Natural killer cell (primary cell): ENCODE measurements at places on chromosomes 3 and 15. TPM values are rescaled to one million over a fixed set of nuclear protein-coding genes. Genes with fewer than 3 reads are reported as not detected.
A peak's percentile ranks its signal among the peaks of the same experiment; 100 is the strongest.

DNA sequence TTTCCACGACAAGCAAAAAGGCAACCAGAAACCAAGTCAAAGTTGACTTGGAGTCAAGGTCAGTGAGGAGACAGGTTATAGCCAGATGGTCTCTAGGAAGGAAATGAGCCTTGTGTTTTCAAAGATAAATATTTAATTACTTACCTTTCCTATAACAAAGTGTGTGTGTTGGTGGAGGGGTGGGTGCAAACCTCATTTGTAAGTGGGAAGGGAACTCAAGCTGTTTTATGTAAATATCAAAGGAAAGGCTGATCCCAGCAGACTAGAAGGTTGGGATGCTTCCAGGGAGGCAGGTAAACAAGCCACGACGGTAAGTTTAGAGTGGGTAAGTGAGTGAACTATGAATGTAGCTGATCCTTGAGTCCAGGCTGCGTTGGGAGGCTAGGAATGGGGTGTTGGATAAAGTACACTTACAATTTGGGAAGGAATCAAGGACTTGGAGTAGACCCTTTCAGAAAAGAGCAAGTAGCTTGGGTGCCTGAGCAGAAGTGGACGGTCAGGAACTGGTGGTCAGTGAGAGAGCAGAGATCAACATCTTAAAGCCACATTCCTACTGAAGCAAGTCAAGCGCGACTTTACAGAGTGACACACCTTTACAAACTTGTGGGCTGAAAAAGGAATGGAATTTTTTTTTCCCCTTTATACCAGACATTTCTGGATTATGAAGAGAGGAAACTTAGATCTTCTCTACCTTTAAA is 82.0 kb upstream of the TBL1XR1 start:
- no peaks in the 10 kb centered on the region for H3K27me3 ChIP-seq
- H3K4me3 ChIP-seq, result no peak overlapping the region
- no peak overlapping the region for H3K27ac ChIP-seq
- DNase-seq, result no peak

DNA sequence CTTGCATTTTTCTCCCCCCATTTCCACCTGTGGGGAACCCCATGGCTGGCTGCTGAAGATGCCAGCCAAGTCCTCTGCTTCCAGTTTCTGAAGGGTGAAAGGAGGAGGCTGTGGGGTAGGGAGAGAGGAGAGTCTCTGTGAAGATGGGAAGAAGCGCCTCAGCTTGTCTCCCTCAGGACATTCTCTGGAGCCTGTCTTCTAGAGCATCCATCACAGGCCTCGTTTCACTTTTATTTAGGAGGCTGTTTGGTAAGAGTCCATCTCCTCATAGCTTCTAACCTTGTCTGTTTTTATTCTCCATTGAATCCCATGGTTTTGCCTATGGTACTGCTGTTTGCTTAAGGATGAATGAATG is 8.8 kb upstream of the LCTL start:
- H3K36me3 ChIP-seq, result no peaks in the 10 kb centered on the region
- no peak overlapping the region for H3K27ac ChIP-seq
- no peak overlapping the region for H3K4me3 ChIP-seq
- H3K27me3 ChIP-seq, result no peaks in the 10 kb centered on the region

- H3K4me1 ChIP-seq, result no peaks in the 10 kb centered on the region
- no peak overlapping the region for H3K27ac ChIP-seq
- no peaks in the 10 kb centered on the region for H3K36me3 ChIP-seq
- no peak overlapping the region for H3K4me3 ChIP-seq
- DNase-seq, result no peak
- no peaks in the 10 kb centered on the region for H3K27me3 ChIP-seq
These were observed 198.2 kb upstream of the ROBO2 start for GRCh38 chr3:76841747-76842146.

DNA sequence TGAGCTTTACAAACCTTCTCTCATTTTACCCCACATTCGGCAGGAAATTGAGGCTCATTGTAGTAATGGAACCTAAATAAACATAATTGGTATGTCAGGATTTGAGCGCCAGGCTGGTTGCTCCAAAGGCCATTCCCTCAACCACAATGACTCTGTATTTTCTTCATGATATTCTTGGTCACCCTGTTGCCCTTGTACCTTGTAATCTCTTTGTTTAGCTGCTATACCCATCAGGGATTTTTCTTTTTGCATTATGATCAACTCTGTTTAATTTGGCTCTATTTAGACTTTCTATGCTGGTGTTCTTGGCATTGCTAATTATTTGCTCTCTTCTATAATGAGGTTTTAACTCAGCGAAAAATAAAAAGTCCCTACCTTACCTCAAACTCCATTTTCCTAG is 29.8 kb downstream of the DUOX2 start:
- H3K4me3 ChIP-seq, result no peak overlapping the region
- no peaks in the 10 kb centered on the region for H3K36me3 ChIP-seq
- H3K27me3 ChIP-seq, result peaks cover 8% of the 10 kb centered on the region

DNA sequence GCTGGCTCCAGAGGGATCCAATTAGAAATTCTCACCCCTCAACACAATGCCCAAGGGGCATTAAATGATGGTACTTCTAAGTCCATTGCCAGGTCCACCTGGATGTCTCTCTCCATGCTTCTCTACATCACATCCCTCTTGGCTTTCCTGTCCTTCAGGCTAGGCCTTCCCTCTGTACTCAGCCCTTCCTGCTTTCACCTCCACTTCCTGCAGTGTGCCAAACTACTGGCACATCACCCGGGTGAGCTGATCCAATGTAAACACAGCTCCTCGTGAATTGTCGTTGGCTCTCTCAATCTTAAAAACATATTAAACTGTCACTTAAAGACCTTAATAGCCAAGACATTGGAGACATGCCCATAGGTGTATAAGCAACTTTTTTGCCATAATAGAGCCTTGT is 4.0 kb downstream of the LMCD1 start:
- H3K4me1 ChIP-seq, result peaks cover 3% of the 10 kb centered on the region
- H3K4me3 ChIP-seq, result no peak overlapping the region
- no peaks in the 10 kb centered on the region for H3K27me3 ChIP-seq
- no peaks in the 10 kb centered on the region for H3K36me3 ChIP-seq

- peak overlapping the region; percentile 90 for H3K27ac ChIP-seq
- DNase-seq, result peak; percentile 33
- H3K4me3 ChIP-seq, result peak overlapping the region; percentile 80
- H3K4me1 ChIP-seq, result peaks cover 13% of the 10 kb centered on the region
- no peaks in the 10 kb centered on the region for H3K27me3 ChIP-seq
These were observed 828 bp downstream of the U2SURP start for GRCh38 chr3:143002083-143002712.

GRCh38 chr15:37891766-37892368 is 42.6 kb upstream of the TMCO5A start:
- no peaks in the 10 kb centered on the region for H3K36me3 ChIP-seq
- H3K4me1 ChIP-seq, result no peaks in the 10 kb centered on the region
- H3K27me3 ChIP-seq, result no peaks in the 10 kb centered on the region
- H3K27ac ChIP-seq, result no peak overlapping the region

The EXOG gene
- total RNA-seq, result 34.5 TPM

DNA sequence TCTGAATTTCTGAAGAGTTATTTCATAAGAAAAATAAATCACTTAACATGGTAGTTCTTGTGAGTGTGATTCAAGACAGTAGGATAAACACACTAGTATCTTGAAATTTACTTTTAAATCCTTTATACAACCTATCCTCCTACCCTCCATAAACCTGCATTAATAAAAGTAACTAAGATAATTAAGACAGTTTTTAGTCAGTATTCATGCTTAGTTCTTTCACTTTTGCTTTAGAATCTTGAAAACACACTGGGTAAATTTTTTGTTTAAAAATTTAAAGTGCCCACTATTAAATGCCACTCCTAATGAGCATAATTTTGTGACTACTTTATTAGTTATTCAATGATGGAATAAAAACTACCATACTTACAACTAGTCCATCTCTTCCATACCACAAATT is 28.8 kb downstream of the GOLIM4 start:
- DNase-seq, result no peak
- no peak overlapping the region for H3K27ac ChIP-seq
- no peak overlapping the region for H3K4me3 ChIP-seq
- no peaks in the 10 kb centered on the region for H3K4me1 ChIP-seq
- no peaks in the 10 kb centered on the region for H3K36me3 ChIP-seq
- H3K27me3 ChIP-seq, result no peaks in the 10 kb centered on the region

The GYG1 gene
- 46.6 TPM for total RNA-seq

DNA sequence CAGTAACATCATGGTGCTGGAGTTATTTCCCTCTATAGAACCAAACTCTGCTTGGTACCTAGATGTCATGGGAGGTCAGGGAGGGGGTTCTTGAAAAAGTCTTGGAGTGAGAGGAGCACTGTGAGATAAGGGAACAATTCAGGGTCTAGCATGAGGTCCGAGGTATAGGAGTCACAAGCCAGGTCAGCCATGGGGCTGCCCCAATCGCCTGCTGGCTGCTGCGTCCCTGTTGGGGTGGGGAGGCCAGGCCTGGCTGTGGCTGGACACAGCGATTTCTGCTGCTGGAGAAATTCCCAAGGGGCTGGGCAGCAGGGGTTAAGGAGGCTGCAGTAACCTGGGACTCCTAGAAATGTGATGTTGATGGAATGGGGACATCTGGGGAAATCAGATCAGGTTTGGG is 44.9 kb downstream of the SUSD5 start:
- no peak for DNase-seq
- H3K27me3 ChIP-seq, result no peaks in the 10 kb centered on the region
- H3K4me1 ChIP-seq, result no peaks in the 10 kb centered on the region
- no peaks in the 10 kb centered on the region for H3K36me3 ChIP-seq

GRCh38 chr3:189573004-189573403 is 58.2 kb upstream of the TP63 start:
- H3K36me3 ChIP-seq, result no peaks in the 10 kb centered on the region
- H3K27ac ChIP-seq, result no peak overlapping the region
- H3K4me1 ChIP-seq, result no peaks in the 10 kb centered on the region
- DNase-seq, result no peak

DNA sequence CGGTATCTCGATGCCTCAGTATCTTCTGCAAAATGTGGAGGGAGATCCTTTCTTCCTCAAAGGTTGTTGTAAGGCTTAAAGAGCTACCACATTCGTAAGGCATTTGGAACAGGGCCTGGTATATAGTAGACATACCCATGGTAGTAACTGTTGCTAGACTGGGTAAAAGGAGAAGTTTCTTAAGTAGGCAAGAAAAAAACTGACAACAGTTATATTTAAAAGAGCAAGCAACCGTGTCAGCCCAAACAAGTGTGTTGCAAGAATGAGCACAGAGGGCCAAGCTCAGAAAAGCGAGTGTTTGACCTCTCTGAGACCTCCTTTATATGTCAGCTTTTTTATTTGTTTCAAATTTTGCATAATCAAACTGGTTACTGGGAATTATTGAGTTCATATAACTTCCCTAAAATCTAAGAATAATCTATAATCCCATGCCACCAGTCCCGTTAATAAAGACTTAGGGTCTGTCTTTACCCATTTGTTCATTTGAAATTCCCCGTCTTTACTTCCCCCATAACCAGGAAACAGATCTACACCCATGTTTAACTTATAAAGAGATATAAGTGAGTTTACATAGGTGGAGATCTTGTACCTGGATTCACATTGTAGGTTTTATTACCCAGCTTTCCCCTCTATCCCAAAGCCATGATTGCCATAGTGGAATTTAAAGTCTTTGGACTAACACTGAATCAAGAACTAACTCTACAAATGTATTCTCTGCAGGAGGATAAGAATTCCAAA is 7.3 kb downstream of the B3GNT5 start:
- no peaks in the 10 kb centered on the region for H3K27me3 ChIP-seq
- H3K27ac ChIP-seq, result no peak overlapping the region
- no peak for DNase-seq
- peaks cover 3% of the 10 kb centered on the region for H3K4me1 ChIP-seq
- no peak overlapping the region for H3K4me3 ChIP-seq
